HT1080 (cell line): ENCODE measurements at places on chromosomes 6 and 20.

- DNase-seq: peak; percentile 68
These were observed 32.7 kb upstream of the PROKR2 start for GRCh38 chr20:5349448-5349847.

DNA sequence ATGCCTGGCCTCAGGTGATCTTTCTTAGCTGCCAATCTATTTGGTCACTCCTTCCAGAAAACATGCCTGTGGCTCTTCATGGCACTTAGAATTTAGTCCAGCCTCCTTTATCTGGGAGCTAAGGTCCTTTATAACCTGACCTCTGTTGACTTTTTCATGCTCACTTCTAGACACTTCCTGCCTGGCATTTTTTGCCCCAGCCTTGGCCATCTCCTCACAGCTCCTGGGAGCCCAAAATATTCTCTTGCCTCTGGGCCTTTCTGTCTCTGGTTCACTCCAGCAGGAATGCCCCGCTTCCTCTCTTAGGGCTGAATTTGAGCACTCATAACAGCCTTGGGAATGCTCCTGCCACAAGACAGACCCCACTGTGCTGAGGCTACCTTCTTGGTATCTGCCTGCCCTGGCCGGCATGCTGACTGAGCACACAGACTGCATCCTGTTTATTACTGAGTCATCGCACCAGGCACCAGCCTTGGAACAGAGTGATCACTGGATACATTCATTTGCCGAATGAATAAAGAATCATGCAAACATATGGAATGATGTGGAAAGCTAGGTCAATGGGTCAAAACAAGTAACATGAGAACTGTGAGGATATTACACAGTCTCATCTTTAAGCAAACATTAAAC, 5.8 kb upstream of the EEF1E1 start:
- peak; percentile 95 for DNase-seq

- DNase-seq: no peak
These were observed 84.1 kb downstream of the C6orf52 start for GRCh38 chr6:10610289-10610688.

DNA sequence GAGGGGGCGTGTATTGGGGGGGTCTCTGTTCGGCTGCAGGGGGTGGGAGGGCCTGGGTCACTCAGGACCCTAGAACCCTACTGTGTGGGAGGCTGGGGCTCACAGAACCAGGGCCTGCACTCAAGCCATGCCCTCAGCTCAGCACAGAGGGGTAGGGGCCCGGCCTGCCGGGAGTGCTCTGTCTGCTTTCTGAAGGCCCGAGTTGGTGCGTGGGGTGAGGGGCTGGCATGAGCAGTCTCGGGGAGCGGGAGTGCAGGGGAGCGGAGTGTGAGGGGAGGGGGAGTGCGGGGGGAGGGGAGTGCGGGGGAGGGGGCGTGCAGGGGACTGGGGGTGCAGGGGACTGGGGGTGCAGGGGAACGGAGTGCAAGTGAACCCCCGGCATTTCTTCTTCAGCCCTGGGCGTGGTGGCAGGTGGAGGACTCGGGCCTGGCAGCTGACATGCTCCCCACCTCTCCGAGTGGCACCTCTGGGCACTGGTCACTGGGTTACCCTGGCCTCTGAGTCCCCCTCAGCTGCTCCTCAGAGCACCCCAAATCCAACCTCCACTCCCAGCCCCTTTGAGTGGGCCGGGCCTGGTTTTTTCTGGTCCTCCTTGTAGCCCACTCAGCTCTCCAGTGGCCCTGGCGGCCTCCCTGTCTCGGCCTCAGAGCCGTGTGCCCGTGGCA, 1.0 kb downstream of the COL20A1 start:
- no peak for DNase-seq

- no peak for DNase-seq
These were observed 127.9 kb downstream of the DTNBP1 start for GRCh38 chr6:15534974-15535373.
